ENCODE measurements at places on chromosomes 11 and 22.

DNA sequence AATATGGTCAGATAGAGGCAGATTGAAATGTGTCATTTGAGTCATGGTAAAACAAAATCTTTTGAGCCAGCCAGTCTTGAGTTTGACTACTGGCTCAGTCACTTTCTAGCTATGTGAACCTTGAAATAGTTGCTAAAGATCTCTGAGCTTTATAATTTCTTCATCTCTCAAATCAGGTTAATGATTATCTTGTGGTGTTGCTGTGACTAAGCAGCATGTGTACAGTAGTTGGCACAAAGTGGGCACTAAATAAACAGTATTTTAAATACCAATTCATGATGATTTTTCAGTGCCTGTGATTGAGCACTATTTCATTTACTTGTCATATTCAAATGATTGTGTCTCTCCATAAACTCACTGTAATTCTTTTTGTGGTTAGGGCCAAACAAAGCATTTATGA is 70.8 kb downstream of the RAB38 start:
- no peak for DNase-seq

- DNase-seq, result no peak
These were observed 77.9 kb downstream of the FBXO7 start for GRCh38 chr22:32552521-32552920.

GRCh38 chr22:38228873-38229740 is 27.3 kb downstream of the MAFF start:
- DNase-seq, result no peak

DNA sequence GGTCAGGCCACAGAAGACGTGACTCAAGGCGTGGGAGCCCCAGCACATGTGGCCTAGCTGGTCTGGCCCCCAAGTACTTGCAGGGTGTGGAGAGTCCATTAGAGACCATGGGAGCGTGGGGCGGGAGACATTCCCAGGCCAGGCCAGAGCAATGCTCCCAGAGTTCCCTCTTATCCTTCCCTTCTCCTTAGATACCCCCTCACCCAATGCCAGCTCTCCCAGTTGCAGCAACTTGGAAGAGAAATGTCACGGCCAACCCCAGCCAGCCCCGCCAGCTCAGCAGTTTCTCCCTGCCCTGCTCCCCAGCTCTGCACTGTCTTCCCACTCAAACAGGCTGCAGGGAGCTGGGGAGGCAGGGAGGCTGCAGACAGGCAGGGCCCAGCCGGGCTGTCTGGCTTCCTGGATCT is 65.4 kb upstream of the TSPAN18 start:
- DNase-seq, result no peak

GRCh38 chr11:28528217-28528616 is 420.0 kb downstream of the METTL15 start:
- DNase-seq, result no peak

DNA sequence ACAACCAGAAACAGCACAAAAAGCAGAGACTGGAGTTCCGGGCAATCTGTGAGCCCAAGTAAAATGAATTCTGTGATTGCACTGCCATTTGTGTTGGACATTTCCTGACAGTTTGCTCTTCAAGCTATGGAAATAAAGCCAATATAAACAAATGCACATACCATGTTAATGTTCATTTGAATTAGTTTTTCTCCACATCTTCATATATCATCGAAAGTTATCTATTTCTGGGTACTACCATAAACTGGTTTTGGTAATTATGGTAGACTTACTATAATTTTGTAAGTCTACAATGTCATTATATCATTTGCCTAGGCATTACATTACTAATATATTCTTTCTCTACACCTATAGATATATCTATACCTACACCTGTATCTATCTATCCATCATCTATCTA is at the start of gene OR5M11:
Gene OR5M11, minus strand, starts transcription at position 101 of the 400 bp plus-strand sequence. Its CDS starts 0 bp downstream, at position 101.
- DNase-seq, result no peak

- DNase-seq, result no peak
These were observed 47.7 kb downstream of the TRIOBP start for GRCh38 chr22:37744589-37744988.

DNA sequence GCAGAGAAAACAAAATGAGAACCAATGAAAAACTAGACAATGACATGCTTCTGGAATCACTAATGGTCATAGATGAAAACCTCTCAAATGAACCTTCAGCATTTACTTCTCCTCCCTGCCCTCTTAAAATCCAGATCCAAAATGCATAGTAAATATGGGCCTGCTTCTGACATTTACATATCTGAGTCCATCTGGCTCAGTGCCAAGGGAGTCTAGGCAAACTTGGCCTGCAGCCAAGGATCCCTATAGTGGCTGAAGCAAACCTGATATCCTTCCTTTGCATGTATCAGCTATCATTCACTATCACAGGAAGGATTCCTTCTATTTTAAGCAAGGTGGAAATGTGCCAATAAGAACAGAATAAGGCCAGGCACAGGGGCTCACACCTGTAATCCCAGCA is 104.8 kb downstream of the C11orf58 start:
- DNase-seq, result no peak

GRCh38 chr11:66068923-66069714 is 953 bp upstream of the PACS1 start:
- peak; percentile 25 for DNase-seq

GRCh38 chr11:66186470-66186869 is 82.0 kb upstream of the RAB1B start:
- DNase-seq, result no peak

- no peak for DNase-seq
These were observed 9.4 kb downstream of the PLAAT2 start for GRCh38 chr11:63553759-63554158.

DNA sequence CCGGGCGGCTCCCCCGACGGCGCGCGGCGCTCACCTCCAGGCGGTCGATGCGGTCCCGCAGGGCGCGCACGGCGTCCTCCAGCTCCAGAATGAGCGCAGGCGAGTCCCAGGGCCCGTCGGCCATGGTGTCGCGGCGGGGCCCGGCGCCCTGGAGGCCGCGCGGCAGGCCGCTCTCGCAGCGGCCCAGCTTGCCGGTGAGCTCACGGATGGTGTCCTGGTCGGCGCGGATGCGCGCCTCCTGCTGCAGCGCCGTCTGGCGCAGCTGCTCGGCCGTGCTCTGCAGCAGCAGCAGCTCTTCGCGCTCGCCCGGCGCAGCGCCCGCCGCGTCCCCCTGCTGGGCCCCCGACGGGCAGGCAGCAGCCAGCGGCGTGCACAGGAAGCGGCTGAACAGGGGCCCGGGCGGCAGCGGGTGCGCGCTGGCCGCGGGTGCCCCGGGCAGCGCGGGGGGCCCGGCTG is 599 bp downstream of the NPTXR start:
- peak; percentile 61 for DNase-seq

DNA sequence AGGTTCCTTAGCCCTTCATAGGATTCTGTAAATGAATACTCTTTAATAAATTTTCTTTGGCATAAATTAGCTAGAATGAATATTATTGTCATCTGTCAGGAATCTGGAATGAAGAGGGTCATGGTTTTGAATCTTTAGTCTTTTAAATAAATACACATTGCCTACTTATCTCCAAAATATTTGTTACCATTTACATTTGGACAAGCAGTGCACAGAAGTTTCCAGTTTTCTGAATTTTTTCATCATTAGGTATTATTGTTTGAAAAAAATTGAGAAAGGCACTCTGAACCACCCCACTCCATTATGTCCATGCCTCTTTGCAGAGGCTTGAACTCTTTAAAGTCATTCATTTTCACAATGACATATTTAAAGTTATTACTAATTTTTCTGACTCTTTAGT is 549.0 kb upstream of the LUZP2 start:
- DNase-seq, result no peak

DNA sequence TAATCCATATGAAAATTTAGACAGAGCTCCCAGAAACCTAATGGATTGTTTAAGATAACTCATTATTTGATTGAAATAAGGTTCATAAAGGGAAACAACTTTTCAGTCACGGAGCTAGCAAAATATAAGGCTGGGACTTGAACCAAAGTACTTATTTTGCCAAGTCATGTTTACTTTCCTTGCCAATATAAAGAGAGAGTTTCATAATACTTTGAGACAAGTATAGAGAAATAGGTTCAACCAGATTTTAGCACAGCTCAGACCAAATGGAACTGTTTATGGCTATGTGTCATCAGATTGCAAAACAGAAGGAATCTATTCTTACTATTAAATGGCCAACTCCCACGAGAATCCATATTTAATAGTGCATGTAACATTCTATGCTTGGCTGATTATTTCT is 1517.5 kb upstream of the TENM4 start:
- no peak for DNase-seq

GRCh38 chr22:44555046-44555445 is 57.0 kb upstream of the RTL6 start:
- no peak for DNase-seq

DNA sequence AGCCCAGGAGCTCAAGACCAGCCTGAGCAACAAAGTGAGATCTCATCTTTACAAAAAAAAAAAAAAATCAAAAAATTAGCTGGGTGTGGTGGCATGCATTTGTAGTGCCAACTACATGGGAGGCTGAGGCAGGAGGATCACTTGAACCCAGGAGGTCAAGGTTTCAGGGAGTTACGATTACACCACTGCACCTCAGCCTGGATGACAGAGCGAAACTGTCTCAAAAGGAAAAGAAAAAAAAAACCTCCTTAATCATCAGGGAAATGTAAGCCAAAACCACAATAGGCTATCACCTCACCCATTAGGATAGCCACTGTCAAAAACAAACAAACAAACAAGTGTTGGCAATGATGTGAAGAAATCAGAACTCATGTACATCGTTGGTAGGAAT is 13.4 kb downstream of the DGCR2 start:
- no peak for DNase-seq

DNA sequence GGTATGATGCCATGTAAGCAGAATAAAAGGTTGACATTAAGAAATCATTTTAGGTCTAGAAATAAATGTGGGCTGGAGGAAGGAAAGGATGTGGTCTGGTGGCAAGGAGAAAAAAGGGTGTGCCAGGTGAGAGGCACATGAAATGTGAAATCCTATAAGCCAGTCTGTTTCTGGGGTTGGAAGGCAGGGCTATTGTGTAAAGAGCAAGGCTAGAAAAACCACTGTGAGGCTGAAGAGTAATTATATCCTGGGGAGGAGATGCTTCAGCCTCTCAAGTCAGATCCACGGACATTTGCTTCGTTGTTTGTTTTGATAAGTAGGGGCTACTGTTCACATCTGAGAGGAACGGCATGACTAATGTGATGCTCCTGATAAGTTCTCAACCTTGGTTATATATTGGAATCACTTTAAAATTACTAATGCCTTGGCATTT is 77.5 kb upstream of the CTSC start:
- DNase-seq, result no peak
